Stromal cell of bone marrow (primary cell): ENCODE measurements at places on chromosomes 2 and 18.

GRCh38 chr2:241068942-241069810, 32.9 kb downstream of the MTERF4 start:
- DNase-seq = no peak

DNA sequence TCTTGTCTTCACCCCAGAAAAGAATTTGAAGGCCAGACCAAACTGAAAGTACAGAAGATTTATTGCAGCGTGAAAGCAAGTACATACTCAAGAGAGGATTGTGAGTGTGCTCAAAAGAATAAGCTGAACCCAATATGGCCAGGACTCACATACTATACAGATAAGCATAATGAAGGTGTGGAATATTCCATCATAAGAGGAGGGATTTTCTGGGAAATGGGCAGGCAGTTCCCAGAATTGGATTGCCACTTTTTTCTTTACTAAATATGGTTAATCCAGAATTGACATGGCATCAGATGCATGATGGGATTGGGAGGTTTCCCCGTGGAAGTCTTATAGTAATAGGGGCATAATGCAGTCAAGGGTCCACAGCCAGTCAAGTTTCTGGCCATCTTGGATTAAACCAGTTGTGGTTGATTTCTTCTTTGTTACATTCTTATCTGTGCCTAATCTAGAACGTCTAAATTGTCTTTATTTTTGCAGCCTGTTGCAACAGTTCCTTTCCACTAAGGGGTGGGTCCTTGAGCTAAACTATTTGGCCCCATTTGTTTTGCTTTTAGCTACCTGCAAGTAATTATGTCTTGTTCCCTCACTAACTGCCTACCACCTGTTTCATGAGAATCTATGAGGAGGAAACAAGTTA, 9.0 kb downstream of the SP140L start:
- DNase-seq = no peak

GRCh38 chr2:152434395-152435182, 99.6 kb downstream of the FMNL2 start:
- no peak for DNase-seq

DNA sequence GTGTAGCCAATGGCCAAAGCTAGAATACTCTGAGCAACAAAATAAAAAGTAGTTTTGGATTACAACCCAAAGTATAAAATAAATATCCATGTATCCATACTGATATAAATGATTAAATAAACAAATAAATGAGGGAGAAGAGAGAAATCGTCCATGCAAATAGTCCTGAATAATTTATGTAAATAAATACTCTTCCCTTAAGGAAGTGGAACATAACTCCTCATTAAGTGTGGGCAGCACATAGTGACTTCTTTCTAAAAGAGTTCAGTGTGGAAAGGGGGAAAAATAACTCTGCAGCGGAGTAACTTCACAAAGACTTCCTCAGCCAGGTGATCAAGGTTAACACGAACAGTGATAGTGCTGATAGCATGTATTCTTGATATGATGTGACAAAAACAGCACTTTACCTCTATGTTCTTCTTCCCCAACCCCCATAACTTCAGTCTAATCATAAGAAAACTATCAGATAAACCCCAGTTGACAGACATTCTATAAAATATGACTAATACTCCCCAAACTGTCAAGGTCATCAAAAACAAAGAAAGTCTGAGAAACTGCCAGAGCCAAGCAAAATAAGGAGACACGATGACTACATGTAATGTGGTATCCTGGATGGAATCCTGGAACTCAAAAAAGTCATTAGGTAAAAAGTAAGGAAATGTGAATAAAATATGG, 30.7 kb downstream of the METTL8 start:
- DNase-seq = peak; percentile 60

DNA sequence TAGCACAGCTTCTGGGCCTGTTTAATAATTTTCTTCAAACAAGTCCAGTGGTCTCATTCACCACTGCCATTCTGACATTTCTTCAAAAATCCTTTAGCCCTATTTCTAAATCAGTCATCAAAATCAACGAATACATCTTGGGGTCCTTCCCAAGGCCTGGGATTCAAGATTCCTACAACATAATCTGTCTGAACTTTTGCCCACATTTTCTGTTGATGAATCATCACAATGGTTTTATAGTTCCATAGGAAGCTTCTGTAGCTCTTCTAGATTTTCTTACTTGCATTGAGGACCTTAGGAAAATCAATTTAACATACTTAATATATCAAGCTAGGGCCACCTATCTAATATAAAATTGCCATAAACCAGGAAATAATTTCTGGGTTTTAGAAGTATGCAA, 811.8 kb upstream of the ACVR2A start:
- no peak for DNase-seq

- DNase-seq = no peak
These were observed 18.8 kb downstream of the TGOLN2 start for GRCh38 chr2:85308896-85309555.

DNA sequence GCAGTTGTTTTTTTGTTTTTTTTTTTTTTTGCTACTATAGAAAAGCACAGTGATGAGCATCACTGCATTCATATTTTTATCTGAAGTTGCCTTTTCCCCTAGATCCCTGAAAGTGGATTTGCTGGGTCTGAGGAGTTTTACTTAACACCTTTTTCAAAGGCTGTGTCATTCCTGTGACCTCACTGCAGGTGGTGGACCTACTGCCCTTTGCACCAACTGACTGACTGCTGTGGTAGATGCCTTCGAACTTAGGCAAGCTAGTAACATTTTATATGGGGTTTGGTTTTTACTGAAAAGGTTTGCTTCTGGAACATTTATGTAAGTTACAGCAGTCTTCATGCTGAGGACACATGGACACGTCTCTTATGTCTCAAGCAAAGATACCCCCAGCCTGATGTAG, 36.2 kb downstream of the SPTBN1 start:
- no peak for DNase-seq

GRCh38 chr18:70256184-70256583, 32.7 kb upstream of the SOCS6 start:
- DNase-seq = no peak

- DNase-seq = no peak
These were observed 1.6 kb upstream of the FHOD3 start for GRCh38 chr18:36295880-36296301.

DNA sequence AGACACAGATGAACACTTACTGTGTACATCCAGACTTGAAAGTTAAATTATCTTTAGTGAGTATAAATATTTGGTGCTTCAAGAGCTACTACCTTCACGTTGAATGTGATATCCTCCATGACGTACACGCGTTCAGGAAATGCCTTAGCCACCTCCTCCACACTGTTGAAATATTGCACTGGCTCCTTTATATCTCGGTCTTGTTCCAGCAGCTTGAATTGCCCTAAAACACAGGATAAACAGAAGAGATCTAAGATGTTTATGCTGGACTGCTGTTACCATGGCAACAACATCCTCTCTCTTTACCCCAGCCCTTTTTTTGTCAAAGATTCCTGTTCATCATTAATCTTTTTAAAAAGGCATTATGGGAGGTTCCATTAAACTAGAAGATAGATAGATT, 120.3 kb downstream of the MEP1B start:
- no peak for DNase-seq

- peak; percentile 90 for DNase-seq
These were observed 93.7 kb downstream of the DYNAP start for GRCh38 chr18:54684784-54685183.

GRCh38 chr2:204795156-204795555, 249.9 kb downstream of the PARD3B start:
- DNase-seq = peak; percentile 13
